AG08395 (cell line): ENCODE measurements at places on chromosomes 7 and 10.

GRCh38 chr7:159102681-159103381, 41.8 kb downstream of the VIPR2 start:
- no peak for DNase-seq

DNA sequence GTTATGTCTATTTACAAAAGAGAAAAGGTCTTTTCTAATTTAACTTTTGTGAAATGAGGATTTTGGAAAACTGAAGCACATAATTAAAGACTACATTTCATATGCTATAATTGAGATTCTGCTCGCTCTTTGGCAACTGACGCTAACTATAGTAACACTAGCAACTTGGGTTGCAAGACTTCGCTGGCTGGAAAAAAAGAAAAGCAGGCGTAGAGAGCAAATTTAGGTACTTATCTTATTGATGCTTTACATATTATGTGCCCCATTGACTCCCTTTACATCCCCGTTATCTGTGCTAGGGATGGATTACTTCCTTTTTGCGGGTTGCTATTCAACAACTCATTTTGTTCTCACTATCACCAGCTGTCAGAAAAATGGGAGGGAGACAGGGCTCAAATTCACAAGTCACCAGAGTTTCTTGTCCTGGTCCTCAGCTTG, 10.5 kb downstream of the SEMA3C start:
- DNase-seq: no peak

DNA sequence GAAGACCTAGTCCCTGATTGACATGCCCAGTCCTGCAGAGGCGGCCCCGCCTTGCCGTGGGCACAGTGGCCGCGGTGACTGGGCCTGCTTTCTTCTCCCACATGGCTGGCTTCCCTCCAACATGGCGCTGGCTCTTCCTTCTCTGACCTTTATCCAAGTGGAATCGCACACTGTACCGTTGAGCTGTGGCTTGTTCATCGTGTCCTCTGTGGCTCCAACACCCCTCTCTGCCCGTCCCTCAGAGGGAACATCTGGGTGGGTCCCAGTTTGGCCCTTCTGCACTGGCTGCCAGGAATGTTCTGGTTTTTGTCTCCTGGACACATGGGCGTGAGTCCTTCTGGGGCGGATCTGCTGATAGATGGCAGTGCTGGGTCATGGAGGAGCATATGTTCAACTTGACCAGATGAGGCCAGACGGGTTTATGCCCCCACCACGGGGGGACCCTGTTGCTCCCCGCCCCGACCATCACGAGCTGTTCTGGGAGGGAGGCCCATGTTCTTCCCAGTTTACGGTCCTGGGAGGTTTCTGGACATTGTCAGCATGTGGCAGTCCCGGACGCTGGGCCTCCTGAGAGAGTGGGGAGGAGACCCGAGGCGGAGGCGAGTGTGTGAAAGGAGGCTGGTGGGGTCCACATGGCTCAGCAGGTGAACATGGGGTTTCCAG, 63.5 kb downstream of the LHPP start:
- DNase-seq: peak; percentile 46

DNA sequence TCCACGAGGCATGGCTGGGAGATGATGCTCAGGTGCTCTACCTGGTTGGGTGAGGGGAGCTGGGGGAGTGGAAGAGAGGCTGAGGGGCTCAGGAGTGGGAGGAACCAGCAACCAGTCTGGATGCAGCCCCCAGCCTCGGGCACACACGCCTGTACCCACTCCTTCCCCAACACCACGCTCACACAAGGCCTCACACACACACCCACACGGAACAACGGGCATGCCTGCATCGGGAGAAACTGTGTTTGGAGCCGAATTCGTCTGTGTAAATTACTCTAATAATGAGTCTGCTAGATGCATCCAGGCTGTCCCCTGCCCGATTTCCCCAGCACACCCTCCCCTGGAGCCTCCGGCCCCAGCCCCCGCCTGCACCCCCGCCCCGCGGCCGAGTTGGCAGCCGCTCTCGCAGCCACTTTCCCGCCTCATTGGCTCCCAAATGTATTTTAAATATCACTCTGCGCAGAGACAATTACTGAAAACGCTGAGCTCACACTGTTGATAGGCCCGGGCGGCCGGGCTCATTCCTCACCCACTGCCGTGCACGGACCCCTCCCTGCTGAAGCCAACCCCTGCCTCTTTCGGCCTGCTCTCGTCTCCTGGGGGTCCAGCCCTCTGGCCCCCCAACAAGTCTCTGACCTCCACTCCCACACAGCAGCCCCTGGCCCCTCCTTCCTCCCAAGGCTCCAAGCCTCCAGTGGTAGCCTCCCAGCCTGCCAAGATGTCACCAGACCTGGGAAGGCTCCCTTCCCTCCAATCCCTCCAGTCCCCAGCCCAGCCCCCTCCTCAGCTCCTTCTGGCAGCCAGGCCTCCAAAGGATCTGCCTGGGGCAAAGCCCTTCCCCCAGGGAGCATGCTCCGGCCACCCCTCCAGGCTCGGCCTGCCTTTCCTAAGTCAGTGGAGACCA, 11.1 kb downstream of the H2BK1 start:
- no peak for DNase-seq

GRCh38 chr7:122543166-122543565, 155.8 kb downstream of the RNF133 start:
- DNase-seq: no peak

- DNase-seq: no peak
These were observed 45.2 kb downstream of the VPS41 start for GRCh38 chr7:38863601-38864291.

DNA sequence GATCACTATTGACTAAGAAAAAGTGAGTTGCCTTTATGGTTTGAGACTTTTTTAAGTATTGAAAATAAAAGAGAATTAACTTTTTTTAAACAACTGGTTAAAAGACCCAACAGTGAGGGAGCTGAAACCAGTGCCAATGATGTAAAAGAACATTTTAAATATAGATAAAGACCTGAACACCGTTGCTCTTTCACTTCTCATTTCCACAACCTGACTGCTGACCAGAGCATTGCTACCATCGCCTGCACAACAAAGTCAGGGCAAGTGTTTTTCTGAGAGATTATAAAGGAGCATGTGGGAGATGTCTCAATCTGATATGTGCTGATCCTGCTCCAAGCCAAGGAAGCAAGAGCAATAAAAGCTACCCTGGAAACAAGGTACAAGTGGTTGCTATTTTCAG, 34.7 kb downstream of the IMMP2L start:
- DNase-seq: no peak

DNA sequence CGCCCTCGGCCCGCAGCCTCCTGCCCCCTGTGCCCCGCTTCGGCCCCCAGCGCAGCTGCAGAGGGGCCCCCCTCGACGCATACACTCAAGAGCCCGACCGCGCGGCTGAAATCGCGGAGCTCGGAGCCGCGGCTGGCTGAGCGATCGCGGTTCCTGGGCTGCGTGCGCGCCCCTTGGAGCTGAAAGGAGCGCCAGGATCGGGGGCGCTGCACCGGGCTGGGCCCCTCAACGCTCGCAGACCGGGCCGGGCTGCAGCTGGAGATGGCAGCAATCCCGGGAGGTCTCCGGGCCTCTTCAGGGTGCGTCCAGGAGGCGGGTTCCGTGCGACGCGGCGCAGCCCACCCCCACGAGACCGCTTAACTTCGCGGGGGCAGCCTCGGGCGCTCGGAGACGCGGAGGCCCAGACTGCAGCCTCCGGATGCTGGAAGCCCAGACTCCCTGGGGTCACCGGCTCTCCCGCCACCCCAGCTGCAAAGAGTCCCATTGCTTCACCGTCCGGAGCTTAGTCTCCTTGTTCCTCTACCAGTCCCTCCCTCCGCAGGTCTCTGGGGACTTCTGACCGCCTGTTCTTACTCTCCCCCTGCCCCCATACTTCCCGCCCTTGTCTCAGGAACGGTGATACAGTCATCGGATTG, 73.0 kb upstream of the LRRC4 start:
- peak; percentile 41 for DNase-seq

- DNase-seq: peak; percentile 18
These were observed 411.9 kb downstream of the TFEC start for GRCh38 chr7:115618676-115619075.

GRCh38 chr7:146175716-146176115, 59.1 kb downstream of the CNTNAP2 start:
- DNase-seq: no peak

- no peak for DNase-seq
These were observed 251.3 kb upstream of the LYZL1 start for GRCh38 chr10:29037348-29038113.

DNA sequence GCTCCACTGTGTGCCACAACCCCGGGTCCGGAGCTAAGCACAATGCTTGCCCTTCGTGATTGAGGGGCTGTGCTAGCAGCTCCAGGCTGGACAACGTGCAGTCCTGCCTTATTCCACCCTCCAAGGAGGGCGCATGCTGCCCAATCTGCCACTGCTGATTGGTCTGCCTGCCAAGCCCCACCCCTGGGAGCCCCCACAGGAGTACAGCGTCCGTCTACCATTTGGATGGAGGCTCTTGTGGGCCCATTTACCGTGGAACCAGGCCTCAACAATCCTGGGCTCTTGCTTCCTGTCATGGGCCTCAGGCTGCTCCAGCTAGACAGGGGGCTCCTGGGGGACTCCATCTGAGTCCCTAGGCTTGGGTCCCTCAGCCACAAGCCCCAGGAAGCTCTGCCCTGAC, 173.3 kb downstream of the SLIT1 start:
- DNase-seq: no peak

DNA sequence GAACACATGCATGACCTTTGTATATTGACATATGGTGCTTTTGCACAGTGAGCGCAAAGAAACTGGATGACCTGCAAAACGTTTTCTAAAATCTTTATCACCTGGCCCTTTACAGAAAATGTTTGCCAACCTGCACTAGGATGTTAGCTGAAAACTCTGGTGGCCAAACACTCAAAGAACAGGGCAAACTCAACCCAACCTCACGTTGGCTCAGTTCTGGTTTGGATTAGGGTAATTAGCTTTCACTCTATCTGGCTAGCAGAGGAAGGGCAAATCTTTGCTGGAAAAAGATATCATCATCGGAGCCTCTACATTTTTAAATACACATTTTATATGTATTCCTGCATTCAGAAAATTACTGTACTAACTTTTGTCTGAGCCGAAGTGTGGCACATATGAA, 688.9 kb downstream of the PHTF2 start:
- DNase-seq: no peak

DNA sequence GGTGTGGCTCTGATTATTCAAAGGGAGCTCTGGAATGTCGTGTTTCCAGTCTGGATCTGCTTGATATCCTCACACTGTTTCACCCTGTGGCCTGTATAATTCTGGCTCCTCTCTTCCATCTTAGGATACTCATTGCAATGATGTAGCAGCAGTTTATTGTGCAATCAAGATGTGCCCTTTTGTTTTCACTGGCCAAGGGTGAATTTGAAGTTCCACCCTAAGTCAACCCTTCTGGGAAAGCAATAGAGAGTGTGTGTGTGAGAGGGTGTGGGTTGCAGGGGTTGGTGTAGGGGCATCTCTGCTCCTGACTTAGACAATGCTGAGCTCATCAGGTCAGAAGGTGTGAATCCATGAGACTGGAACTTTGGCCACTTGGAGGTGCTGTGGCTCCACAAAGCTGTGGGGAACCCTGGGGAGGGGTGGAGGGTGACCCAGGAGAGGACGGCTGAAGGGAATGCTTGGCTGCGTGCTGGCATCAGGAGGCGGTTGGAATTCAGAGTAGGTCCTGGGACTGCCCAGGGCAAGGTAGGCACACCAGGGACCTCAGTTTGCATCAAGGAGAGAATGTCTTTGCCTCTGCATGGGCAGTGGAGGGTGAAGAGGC, 118.0 kb upstream of the PRSS58 start:
- no peak for DNase-seq

DNA sequence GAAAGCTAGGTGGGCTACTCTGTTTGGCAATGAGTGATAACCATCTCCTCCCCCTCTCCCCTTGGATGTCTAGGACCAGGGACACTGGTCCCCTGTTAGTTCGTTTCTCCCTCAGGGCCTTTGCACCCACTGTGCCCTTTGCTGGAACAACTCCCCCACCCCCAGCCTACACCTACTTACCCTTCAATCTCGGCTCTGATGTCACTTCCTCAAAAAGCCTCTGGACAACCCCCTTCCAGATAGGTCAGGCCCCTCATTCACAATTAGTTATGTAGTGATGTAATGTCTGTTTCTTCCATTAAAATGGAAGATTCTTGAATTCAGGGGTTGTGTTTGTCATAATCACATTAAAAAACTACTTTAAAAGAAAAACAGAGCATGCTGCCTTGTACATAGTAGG, 152.9 kb downstream of the SNX10 start:
- DNase-seq: no peak

- DNase-seq: peak; percentile 99
These were observed 253.2 kb upstream of the INHBA start for GRCh38 chr7:41955893-41956675.

- DNase-seq: no peak
These were observed 442.2 kb downstream of the TCERG1L start for GRCh38 chr10:130869179-130869841.

DNA sequence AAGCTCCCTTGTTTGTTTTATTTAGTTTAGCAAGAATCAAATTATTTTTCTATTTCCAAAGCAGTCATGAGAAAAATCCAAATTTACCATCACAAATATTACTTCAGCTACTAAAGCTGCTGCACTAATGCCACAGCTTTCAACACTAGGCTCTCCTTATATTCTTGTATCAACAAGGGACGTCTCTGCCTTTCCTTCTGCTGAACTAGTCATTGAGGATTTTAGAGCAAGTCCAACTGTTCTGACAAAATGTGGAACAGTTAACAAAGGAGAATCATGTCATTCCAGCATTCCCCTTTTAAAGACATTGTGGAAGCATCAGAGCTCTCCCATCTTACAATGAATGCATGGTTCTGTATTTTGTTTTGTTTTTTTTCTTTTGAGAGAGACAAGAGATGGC, 28.6 kb downstream of the FAM13C start:
- no peak for DNase-seq

- DNase-seq: no peak
These were observed 67.5 kb upstream of the CCNY start for GRCh38 chr10:35268791-35269257.

DNA sequence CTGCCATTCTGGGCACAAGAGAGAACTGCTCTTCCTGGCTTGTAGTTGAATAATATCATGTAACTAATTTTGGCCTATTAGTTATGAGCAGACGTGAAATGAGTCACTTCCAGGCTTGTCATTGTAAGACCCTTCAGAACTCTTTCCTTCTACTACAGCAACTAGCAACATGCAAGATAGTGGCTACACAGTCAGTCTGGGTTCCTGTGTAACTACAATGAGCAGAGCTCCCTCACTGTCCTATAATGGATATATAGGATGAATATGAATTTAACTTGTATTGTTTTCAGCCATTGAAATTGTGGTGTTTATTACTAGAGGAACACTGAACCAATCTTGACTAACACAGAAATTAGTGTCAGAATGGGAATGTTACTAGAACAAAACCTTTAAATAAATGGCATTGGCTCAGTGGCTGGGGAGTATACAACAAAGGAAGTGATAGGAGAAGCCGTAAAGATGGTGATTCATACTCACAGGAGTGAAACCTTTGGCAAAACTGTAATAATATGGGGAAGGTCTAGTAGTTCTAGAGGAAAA, 2.9 kb upstream of the MTPN start:
- DNase-seq: no peak
